Daoy (cell line): ENCODE measurements at places on chromosomes 16 and 17. TPM values are rescaled to one million over a fixed set of nuclear protein-coding genes. Genes with fewer than 3 reads are reported as not detected.

GRCh38 chr17:31391496-31391949 lies at the start of gene RAB11FIP4:
RAB11FIP4 (plus strand) TSS chr17:31391675; CDS start chr17:31391853, 178 bp downstream.
- DNase-seq = no peak

- no peak for DNase-seq
These were observed 106.2 kb downstream of the BRIP1 start for GRCh38 chr17:61757168-61757567.

GRCh38 chr16:31221357-31222160 lies 4.6 kb upstream of the PYDC1 start:
- peak; percentile 24 for DNase-seq

Gene TIMM22
- total RNA-seq = 36.0 and 37.4 TPM in 2 replicates

DNA sequence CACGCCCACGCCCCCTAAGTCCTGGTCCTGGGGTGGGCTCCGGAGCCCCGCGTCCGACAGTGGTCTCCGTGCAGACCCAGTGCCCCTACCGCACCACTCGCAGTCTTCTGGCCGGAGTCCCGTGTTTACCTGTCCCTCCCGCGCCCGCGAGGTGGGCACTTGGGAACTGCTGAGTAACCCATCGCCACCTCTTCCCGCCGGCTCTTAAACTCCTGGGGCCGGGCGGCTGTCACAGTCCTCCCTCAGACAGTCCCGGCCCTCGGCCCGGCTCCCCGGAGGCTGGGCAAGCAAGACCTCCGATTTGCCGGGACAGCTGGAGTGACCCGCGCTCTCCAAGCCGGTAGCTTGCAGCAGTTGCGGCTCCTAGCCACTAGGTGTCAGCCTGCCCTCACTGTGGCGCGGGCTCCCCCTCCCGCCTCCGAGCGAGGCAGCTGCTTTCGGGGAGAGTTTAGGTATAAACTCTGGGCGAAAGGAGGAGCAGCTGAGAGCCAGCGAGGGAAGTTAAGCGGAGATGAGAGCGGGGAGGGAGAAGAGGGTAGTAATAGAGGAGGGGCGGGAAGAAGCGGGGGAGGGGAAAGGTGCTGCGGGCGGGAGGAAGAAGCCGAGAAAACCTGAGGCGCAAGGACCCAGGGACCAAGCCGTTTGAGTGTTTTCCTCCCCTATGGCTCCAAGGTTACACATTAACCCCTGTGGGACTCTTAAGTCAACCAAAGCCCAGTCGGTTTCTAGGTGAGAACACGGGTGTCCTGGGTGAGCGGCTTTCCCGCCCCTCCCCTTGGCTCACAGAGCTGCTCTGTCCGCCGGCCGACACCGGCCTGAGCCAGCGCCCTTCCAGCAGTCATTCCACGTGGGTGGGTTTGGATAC lies 826 bp upstream of the TLCD1 start:
- DNase-seq = peak; percentile 97

- no peak for DNase-seq
These were observed 34.9 kb downstream of the CMC2 start for GRCh38 chr16:80971819-80972218.

Gene PARN
- total RNA-seq = 50.6 and 51.1 TPM in 2 replicates

GRCh38 chr16:28188085-28188916 lies 23.5 kb downstream of the XPO6 start:
- no peak for DNase-seq

GRCh38 chr16:81337097-81337496 lies 22.3 kb downstream of the GAN start:
- no peak for DNase-seq

- DNase-seq = no peak
These were observed 7.4 kb upstream of the MEAK7 start for GRCh38 chr16:84511831-84512230.

- DNase-seq = no peak
These were observed 4.7 kb upstream of the SLC6A4 start for GRCh38 chr17:30240177-30240576.

DNA sequence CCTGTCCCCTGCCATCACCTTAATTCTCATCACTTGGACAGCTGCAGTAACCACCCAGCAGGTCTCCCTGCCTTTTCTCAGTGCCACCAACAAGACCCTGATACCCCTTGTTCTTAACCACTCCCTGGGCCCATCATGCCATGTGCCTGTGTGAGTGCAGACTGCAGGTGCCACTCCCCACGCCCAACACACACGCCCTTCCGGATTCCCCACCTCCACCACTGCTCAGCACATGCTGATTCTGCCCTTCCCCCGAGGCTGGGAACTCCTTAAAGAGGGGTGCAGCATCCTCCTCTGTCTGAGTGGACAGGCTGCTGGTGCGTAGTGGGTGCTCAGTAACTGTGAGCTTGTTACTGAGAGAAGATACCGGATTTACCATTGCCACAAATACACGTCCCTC lies 52.4 kb downstream of the PLD6 start:
- DNase-seq = no peak

DNA sequence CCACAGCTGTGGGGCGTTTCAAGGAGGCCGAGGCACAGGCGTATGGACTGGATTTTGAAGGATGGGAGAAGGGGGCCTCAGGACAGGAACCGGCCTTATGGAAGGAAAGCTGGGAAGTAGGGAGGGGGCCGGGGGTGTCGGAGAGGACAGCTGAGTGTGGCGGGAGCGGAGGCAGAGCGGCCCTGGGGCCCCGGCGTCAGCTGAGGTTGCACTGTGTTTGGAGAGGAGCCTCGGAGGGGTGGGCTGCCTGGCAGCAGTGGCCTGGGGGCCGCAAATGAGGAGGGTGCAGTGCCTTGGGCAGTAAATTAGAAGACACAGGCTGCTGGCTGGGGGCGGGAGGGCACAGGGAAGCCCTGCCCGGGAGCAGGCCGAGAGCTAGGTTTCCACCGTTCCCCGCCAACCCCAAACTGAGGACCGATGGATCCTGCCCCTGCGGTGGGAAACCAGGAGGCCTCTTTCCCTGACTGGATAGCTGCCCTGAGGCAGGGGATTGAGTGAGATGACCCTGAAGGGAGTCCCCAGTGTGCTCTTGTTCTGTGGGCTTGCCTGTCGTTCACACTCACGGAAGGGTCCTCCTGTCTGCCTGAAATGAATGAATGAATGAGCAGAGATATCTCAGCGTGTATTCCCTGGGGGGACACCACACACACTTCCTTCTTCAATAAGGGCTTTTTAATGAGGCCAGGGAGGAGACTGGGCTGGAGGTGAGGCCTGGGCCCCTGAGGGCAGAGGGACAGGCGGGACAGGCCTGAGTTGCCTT lies 18.4 kb downstream of the FOXJ1 start:
- DNase-seq = no peak

GRCh38 chr16:1765826-1766225 lies 5.5 kb downstream of the NME3 start:
- no peak for DNase-seq

GRCh38 chr16:71354156-71354555 lies 4.4 kb upstream of the CALB2 start:
- DNase-seq = no peak

DNA sequence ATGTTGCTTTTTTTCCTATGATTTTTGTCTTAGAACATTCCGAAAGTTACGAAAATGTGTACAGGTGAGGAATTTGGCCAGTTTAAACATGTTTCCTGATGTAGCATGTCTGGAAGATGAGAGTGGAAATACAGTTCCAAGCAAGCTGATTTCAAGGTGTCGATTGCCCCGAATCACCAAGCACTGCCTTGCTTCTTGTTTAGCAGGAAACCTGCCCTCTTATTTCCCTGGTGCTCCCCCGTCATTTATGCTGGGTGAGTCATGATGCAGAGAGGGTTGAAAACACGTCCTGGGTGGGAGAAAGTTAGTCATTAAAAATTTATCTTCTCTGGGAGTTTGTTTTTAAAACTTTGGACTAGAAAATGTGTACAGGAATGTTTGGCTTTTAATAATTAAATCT lies 608.6 kb upstream of the EEF2KMT start:
- no peak for DNase-seq

DNA sequence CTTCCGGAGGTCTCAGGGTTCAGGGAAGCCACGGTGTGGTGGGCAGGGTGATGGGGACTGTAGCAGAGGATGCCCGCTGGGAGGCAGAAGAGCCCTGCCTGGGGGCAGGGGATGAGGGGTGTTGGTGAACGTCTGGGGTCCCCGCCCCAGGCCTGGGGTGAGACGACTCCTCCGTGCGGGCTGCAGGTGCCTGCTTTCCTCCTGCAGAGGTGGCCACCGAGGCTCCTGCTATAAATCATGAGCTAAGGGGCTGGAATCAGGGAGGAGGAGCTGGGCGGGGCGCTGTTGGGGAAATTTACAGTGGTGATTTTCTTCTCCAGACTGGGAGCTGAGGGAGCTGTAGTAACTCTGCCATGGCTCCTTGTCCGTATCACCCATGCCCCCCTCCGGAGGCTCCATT lies 167.0 kb downstream of the MRM1 start:
- peak; percentile 28 for DNase-seq

DNA sequence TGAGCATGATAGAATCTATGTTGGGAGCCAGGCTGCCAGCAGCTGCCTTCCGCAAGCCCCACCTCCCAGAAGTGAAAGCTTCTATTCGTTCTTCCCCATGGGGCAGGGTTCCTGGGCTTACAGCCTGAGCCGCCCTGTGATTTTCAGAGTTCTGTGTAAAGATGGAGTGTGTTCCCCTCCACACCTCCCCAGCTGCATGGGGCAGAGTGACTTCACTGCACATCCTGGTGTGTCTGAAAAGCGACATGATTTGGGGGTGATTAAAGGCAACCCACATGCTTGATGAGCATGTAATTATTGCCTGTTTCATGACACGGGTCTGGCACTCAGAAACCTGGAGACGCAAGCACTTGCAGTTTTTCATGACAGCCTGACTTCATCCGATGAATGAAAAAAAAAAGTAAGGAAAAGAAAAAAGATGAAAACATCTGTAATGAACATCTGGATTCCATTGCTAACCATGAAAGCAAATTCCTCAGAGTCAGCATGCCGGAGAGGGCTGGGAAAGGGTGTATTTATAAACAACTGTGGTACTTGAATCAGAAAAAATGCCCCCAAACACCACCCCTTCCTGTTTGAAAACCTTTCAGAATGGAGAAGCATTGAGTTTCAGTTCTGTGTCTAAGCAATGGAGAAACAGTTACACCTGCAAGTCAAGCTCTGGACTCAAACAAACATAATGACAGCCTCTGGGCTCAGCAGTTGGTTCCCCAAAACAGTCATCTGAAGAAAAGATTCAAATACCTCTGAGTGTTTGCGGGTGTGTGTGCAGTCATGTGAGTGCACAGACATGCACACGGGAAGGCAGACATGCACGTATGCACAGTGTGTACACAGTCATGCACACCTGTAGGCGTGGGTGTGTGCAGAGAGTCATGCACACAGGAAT lies 266.0 kb downstream of the ENGASE start:
- no peak for DNase-seq

Gene SOX8
- total RNA-seq = 0.17 TPM in 1 of 2 replicates, not detected in the other

- no peak for DNase-seq
These were observed 425.1 kb downstream of the UTP18 start for GRCh38 chr17:51685287-51685909.

DNA sequence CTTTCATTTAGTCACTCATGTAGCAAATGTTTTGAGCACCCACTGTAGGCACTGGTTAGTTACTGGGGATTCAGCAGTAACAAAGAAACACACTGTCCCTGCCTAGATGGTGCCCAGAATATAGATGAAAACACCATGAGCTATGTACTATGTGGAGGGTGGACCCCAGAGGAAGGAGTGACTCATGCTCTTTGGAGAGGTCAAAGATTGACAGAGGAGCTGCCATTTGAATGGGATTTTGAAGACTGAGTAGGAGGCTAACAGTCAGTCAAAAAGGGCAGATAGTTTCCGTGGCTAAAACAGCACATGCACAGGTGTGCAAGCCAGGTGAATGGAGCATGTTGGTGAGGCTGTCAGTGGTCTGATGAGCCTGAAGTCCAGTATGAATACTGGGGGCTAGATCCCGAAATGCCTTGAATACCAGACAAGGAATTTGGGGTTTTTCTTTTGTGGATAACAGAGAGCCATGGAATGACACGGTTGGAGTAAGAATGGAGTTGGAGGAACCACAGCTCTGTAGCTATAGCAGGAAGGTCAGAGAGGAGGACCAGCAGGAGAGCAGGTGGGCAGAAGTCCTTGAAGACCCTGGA lies 6.1 kb downstream of the IL21R start:
- DNase-seq = peak; percentile 28

DNA sequence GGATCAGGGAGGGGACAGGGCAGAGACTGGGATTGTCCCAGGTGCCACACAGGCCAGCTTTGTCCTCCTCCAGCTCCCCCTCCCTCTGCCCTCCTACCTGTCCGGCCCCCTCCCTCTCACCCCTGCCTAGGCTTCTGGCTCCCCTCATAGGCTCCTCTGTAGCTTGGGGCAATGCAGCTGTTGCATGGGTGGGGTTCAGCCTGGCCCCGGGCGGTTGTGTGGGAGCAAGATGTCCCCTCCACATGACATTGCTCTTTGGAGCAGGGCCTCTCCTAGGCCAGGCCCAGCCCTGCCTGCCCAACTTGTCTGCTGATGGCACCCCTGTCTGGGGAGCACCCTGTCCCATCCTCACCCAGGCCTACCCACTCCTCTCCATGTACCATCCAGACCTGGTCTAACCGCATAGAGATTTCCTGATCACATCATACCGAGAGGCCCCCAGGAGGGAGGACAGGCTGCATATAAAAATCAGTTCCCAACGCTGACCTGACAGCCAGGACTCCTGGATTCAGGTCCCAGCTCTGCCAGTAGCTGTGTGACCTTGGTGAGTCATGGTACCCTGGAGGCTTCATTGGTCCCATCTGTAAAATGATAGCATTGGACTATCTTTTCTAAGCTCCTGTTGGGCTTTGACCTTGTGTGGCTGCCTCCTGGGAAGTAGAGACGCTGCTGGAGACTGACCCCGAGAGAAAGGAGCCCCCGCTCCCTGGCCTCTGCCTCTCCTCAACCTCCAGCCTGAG lies 48.8 kb upstream of the DLX4 start:
- no peak for DNase-seq

Gene BRIP1
- 28.5 and 33.3 TPM in 2 replicates for total RNA-seq

DNA sequence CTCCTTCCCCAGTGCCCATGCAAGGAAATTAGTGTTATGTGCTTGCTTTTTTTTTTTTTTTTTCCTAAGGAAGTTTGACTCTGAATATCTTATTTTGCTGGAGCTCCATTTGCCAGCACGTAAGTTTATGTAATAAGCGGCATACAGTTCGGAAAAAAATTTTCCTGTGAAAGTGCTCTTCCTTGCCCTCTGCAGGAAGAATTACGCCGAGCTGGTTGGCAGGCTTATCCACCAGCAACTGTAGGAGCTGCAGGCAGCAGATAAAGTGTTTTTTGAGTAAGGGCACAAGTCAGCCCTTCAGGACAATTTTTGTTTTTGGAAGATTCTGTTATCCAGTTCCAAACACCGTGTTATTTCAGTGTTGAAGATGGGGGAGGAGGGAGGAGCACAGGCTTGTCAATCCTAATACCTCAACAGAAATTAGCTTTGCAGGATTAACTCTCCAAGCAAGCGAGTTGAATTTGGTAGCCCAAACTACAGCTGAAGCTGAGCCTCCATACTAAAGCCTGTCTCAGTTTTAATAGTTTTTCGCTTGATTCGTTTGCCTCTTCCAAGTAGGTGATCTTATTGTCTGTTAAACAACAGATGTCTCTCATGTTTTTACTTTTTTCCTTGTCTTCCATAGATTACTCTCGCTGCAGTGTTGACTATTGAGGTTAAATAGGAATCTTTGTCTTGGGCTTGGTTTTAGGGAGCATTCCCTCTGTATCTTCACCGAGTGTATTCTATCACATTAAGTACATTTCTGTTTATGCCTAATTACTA lies 1.1 kb downstream of the SPECC1 start:
- peak; percentile 67 for DNase-seq

Gene CLDN9
- not detected in 2 replicates for total RNA-seq

Gene KRTAP16-1
- total RNA-seq = not detected in 2 replicates

GRCh38 chr16:2734844-2735515 lies 15.0 kb upstream of the PRSS27 start:
- no peak for DNase-seq

Gene ZNF469
- total RNA-seq = 0.23 and 0.27 TPM in 2 replicates

GRCh38 chr17:68403122-68403521 lies 54.2 kb downstream of the WIPI1 start:
- DNase-seq = no peak

Gene TMEM238L
- not detected in 2 replicates for total RNA-seq
